ENCODE measurements at places on chromosomes 1 and 21.

GRCh38 chr1:24968941-24969585 lies 39.0 kb upstream of the RUNX3 start:
- no peak for DNase-seq

DNA sequence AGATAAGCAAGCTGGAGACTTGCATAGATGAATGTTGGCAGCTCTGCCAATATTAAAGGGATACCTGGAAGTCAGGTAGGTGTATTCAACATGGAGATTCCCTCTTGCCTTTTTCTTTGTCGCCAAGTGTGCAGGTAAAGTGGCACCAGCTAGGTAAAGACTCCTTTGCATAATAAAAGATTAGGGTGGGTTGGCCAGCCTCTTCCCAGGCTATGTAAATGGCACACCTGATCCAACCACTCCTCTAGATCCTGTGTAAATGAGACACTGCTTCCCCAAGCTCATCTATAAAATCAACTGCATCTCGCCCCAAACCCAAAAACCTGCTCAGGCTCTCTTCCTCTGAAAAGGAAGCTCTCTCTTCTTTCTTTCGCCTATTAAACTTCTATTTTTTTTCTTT lies 100.8 kb upstream of the DSCAM start:
- no peak for DNase-seq

DNA sequence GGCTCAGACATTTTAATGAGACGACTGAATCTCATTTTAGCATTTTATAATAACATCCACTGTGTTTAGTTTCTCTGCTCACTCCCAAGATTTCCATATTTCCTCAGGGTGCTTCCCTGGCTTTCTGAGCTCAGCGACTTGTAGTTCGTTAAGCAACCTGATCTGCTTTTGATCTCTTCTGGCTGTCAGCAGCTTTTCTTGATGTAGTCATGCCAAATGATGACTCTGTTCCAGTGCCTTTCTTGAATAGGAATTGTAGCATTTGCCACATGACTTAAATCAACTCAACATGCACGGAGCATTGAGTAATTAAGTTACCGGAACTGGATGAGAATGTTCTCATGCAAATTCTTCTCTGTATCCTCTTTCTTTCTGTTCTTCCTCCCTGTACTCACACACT lies 246.1 kb downstream of the FMN2 start:
- no peak for DNase-seq

DNA sequence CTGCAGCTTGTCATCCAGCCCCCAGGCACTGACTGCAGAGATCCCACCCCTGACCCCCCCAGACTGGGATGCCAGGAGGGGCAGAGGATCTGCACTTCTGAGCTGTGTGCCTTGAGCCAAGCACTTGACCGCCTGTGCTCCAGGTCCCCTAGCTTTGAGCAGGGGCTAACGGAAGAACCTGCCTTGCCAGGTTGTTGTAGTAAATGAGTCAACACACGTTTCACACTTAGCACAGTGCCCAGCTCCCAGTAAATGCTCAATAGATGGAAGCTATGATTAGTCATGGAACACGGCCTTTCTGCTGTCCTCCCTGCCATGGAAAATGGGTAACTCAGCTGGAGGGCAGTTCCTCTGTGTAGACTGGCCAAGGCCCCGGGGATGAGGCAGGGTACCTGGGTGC lies 24.1 kb downstream of the IFFO2 start:
- DNase-seq, result no peak

DNA sequence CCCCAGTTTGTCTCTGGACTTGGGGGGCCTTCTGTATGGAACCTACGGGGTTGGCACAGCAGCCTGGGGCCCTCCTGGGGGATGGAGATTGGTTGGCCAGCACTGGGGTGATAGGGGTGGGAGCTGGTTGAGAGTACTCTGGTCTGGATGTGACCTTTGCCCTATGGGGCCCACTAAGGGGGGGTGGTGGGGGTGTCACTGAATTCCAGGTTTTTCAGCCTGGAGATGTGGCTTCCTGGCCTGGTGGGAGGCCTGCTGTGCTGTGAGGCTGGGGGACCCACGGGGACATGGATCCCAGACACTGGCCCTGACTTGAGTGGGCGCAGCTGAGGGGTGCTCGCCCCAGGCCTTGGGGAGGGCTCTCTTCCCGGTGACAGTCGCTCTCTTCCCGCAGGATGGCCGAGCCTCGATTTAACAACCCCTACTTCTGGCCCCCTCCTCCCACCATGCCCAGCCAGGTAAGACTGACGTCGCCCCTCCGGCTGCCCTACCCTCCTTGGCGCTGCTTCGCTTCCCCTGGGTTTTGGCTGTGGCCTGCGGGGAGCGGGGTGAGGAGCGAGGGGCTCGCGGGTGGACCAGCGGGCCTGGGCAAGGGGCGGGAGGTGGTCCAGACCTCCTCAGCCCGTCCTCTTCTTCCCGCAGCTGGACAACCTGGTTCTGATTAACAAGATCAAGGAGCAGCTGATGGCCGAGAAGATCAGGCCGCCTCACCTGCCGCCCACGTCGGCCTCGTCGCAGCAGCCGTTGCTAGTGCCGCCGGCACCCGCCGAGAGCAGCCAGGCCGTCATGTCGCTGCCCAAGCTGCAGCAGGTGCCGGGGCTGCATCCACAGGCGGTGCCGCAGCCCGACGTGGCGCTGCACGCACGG lies 19.6 kb downstream of the ZNF362 start:
- DNase-seq, result no peak

- DNase-seq, result no peak
These were observed 1.7 kb downstream of the SLC50A1 start for GRCh38 chr1:155137154-155137949.

- no peak for DNase-seq
These were observed 51.5 kb upstream of the SCYL3 start for GRCh38 chr1:169945181-169945580.

DNA sequence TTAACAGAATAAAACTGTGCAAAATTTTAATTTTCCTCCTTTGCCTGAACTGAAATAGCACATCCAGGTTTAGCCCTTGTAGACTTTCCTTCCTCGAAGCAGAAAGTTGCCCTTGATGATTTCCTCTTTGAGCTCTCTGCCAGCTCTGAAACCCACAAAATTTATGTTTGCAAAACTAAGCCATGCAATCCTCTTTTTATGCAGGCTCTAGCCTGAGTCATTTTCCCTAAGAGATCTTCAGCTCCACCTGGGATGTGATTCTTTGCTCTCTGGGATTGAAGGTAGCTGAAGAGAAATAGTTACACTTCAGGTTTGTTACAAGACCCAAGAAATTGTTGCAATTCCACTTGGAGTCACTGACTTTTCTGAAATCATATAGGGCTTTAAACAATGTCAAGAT lies 1.4 kb upstream of the F3 start:
- DNase-seq, result no peak

GRCh38 chr1:233337505-233337904 lies 10.0 kb downstream of the MAP3K21 start:
- DNase-seq, result no peak

Measured in substantia nigra (tissue), 51 donors.